ENCODE measurements at places on chromosomes 1 and 21.
A peak's percentile ranks its signal among the peaks of the same experiment; 100 is the strongest.

- ATAC-seq: no peak
Observed at GRCh38 chr1:198607714-198608113, 31.1 kb upstream of the PTPRC start.

DNA sequence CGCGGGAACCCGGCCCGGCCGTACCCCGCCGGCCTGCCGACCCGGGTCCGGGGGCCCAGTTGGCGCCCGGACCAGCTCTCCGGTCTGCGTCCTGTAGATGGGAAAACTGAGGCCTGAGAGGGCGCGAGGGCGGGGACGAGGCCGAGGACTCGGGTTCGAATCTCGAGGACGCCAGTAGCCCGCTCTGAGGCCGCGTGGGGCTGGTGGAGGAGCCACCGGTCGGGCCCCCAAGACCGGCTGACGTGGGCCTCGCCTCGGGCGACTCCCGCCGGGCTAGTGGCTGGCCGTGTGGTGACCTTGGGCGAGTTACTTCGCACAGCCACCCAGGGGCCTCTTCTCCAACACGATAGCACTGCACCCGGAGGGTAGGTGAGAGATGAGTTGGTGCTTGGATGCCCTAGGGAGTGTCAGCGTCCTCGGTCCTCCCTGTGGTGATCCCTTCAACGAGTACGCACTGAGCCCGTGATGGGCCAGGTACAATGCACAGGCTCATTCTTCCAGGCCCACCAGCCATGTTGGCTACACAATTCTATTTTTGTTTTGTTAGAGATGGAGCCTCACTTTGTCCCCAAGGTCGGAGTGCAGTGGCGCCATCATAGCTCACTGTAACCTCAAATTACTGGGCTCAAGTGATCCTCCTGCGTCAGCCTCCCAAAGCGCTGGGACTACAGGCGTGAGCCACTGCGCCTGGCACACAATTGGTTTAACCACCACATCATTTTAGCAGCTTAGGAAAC is 404 bp upstream of the SCMH1 start:
- peak; percentile 8 for ATAC-seq

DNA sequence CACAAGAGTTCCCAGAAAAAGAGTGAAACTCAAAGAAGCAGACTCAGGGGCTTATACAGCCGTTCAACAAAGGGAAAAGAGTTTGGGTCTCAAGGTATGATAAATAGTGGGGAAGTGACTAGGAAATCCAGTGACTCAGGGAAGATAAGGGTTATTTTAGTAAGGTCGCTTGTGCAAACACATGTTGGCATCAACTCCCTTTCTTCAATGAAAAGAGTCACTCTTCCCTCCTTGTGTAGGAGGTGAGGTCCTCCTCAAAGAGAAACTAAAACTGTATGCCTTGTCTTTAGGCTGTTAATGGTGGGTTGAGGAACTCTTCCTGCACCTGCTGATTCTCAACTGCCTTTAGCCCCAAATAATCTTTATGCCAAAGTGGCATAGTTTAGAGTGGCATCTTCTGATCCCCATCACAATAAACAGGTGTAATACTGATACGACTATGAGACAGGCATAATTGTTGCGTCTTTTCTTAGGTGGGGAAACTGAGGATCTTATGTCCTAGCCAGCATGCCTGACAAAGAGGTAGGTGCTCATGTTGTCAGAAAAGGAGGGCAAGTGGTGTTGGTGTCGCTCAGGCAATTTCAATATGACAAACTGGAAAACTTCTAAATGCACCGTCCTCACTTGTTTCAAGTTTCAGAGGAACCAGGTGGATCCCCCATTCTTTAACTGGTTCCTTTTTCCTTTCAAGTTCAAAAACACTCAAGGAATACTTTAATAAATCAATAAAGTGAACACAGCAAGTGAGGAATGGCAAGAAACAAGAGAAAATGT is 294.1 kb upstream of the RUNX1 start:
- ATAC-seq: no peak

- no peak for ATAC-seq
Observed at GRCh38 chr1:246099570-246099969, 407.5 kb downstream of the SMYD3 start.

DNA sequence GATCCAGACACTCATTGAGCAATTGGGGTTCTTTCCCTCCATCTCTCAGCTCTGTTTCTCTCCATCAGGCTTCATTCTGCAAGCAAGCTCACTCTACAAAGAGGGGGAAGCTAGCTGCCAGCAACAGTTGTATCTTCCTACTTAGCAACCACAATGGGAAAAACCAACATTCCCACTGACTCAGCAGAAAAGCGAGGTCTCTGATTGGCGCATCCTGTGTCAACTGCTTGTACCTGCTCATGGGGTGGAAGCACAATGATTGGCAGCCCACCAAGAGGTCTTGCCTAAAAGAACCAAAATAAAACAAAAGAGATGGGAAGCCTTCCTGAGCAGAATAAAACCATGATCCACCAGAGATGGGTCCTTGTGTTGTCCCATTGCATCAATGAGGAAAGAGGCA is 4.0 kb upstream of the CDA start:
- no peak for ATAC-seq

All from esophagus mucosa (tissue), 1 donor.